ENCODE measurements at places on chromosomes 16 and 17. TPM values are rescaled to one million over a fixed set of nuclear protein-coding genes. Genes with fewer than 3 reads are reported as not detected.
A peak's percentile ranks its signal among the peaks of the same experiment; 100 is the strongest.

MYL11 gene
- 0.80 TPM for total RNA-seq

DCXR gene
- total RNA-seq = 114 TPM

MEIOB gene
- total RNA-seq = 1.4 TPM

KRTAP17-1 gene
- total RNA-seq = not detected

MPV17L gene
- 5.4 TPM for total RNA-seq

PRAC2 gene
- 8.0 TPM for total RNA-seq

CTDNEP1 gene
- total RNA-seq = 126 TPM

KRT32 gene
- total RNA-seq = not detected

MFSD11 gene
- 24.1 TPM for total RNA-seq

- H3K4me1 ChIP-seq = no peaks in the 10 kb centered on the region
- H3K36me3 ChIP-seq = peaks cover 46% of the 10 kb centered on the region
- DNase-seq = no peak
Measured at GRCh38 chr16:84096447-84097005, 20.2 kb downstream of the MBTPS1 start.

GRCh38 chr17:10041916-10042588, 137.0 kb upstream of the RCVRN start:
- H3K4me1 ChIP-seq = peaks cover 3% of the 10 kb centered on the region
- no peak overlapping the region for H3K4me3 ChIP-seq
- no peaks in the 10 kb centered on the region for H3K27me3 ChIP-seq
- no peak overlapping the region for H3K27ac ChIP-seq
- H3K36me3 ChIP-seq = no peaks in the 10 kb centered on the region
- DNase-seq = no peak

DNA sequence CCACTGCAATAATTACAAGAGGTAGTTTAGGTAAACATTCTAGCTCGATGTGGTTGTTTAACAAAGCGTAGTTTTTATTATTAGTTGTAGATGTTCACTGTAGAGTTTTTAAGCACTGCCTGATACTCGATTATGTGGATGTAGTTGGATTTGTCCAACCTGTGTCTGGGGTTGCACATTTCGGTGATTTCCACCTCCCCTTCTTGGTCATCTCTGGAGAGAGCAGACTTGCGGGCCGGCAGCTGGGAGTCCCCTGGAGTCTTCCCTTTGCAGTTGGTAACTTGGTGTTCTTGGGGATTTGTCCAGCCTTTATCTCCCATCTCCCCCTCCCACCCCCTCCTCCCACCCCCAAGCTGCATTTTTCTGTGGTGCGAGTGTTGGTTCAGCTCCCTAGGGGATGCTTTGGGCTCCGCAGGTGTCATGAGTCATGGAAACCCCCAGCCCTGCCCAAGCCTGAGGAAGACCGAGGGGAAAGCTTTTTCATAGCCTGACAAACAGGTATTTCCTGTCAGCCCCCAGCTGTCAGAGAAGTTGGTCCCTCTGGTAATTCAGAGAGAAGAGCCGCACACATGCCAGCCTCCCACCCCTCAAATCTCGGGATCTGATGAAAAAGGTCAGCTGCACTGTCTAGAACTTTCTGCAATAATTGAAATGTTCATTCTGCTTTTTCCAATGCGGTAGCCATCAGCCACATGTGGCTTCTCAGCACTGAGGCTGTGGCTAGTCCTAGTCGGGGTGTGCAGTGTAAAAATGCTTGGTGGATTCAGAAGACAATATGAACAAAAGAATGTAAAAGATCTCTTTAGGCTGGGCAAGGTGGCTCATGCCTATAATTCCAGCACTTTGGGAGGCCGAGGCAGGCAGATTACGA, 50.3 kb downstream of the KSR1 start:
- DNase-seq = peak; percentile 52
- no peaks in the 10 kb centered on the region for H3K27me3 ChIP-seq
- peak overlapping the region; percentile 5 for H3K4me3 ChIP-seq
- peak overlapping the region; percentile 98 for H3K27ac ChIP-seq
- H3K4me1 ChIP-seq = peaks cover 60% of the 10 kb centered on the region

DNA sequence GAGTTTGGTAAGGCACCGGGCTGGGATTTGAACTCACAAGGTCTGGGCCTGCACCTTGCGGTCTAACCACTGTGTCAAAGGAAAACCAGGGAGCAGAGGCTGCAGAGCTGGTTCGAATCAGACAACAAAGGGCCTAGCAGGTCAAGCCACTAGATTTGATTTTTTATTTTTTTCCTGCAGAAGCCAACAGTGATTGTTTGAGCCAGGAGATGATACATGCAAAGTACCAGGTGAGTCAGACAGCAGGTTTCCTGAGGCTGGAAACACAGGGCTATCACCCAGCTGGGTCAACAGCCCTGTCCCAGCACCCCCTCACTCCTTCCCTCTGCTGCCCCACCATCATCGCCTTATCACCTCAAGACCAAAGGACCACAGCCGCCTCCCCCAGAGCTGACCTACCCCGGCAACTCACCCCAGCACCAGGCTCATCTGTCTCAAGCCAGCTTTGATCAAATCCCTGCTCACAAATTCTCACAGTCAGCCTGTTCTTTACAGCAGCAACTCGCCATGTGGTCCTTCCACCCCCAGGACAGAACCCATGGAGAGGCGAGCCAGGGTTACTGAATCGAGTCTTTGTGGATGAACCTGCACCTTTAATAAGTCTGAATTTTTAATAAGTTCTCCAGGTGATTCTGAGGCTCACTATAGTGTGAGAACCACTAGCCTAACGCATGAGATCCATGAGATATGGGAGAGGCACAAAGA, 13.0 kb upstream of the KRT19 start:
- H3K4me1 ChIP-seq = peaks cover 45% of the 10 kb centered on the region
- H3K4me3 ChIP-seq = no peak overlapping the region
- H3K36me3 ChIP-seq = no peaks in the 10 kb centered on the region
- DNase-seq = no peak
- H3K27me3 ChIP-seq = no peaks in the 10 kb centered on the region

GRCh38 chr16:85377388-85378144, 235.6 kb upstream of the GSE1 start:
- DNase-seq = no peak
- peaks cover 7% of the 10 kb centered on the region for H3K4me1 ChIP-seq
- H3K36me3 ChIP-seq = no peaks in the 10 kb centered on the region
- no peaks in the 10 kb centered on the region for H3K27me3 ChIP-seq

GRCh38 chr17:62180772-62181171, 115.7 kb upstream of the MED13 start:
- no peaks in the 10 kb centered on the region for H3K4me1 ChIP-seq
- H3K27me3 ChIP-seq = no peaks in the 10 kb centered on the region
- H3K36me3 ChIP-seq = peaks cover 4% of the 10 kb centered on the region
- DNase-seq = no peak

DNA sequence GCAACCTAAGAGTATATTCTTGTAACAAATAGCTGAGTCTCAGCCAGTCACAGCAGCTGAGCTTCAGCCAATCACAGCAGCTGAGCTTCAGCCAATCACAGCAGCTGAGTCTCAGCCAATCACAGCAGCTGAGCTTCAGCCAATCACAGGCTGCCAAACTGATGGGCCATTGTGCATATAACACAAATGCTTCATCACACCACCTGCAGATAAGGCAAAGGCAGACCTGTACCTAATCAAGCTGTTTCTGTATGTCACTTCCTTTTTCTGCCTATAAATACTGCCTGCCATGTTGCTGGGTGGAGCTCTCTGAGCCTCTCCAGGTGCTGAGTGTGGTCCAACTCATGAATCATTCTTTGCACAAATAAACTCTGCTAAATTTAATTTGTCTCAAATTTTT, 19.9 kb downstream of the MYH13 start:
- H3K36me3 ChIP-seq = no peaks in the 10 kb centered on the region
- no peaks in the 10 kb centered on the region for H3K27me3 ChIP-seq
- no peak for DNase-seq
- no peak overlapping the region for H3K4me3 ChIP-seq
- 0 out of 2 replicates have a peak, but pooled peaks cover under 1% of the 10 kb centered on the region for H3K4me1 ChIP-seq

- H3K4me3 ChIP-seq = no peak overlapping the region
- no peak overlapping the region for H3K27ac ChIP-seq
- peak; percentile 4 for DNase-seq
- H3K36me3 ChIP-seq = peaks cover 40% of the 10 kb centered on the region
- no peaks in the 10 kb centered on the region for H3K27me3 ChIP-seq
Measured at GRCh38 chr17:77496831-77497577, 356.2 kb downstream of the SEC14L1 start.

GRCh38 chr17:10032118-10032852, 127.2 kb upstream of the RCVRN start:
- DNase-seq = no peak
- H3K4me1 ChIP-seq = peaks cover 18% of the 10 kb centered on the region
- H3K36me3 ChIP-seq = no peaks in the 10 kb centered on the region
- no peak overlapping the region for H3K27ac ChIP-seq
- H3K4me3 ChIP-seq = no peak overlapping the region

DNA sequence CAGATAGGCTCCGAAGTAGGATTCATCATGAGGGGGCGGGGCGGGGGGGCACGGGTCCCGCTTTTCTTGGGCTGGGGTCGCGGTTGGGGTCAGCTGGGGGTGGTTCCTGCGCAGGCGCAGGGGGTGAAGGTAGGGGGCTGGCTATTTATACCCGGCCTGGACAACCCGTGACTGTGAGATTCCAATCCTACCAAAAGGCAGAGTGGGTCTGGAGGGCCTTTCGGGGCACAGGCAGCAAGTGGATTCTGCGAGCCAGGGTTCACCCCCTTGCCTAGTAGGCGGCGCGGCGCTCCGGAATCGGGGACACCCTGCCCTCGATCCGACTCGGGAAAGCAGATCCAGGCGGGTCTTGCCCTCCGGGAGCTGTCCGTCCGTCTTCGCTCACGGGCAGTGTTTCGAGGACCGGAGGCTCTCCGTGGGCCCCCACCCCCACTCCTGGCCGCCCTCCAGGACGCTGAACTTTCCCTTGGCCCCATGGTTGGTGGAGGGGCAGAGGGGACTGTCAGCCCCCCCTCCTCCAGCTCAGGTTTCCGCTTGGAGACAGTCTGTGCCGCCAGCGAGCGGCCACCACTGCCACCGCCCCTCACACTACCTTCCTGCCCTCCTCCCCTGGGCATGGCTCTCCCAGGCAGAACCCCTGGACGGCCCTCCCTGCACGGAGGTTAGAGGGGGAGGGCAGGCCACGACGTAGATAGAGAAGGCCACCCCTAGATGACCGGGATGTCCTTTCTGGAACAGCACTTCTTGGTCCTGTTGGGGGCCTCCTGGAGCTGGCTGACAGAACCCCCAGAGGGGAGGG, 634 bp downstream of the SLC2A4 start:
- peaks cover 21% of the 10 kb centered on the region for H3K27me3 ChIP-seq
- no peak overlapping the region for H3K27ac ChIP-seq
- H3K4me1 ChIP-seq = peaks cover 20% of the 10 kb centered on the region
- peak overlapping the region; percentile 82 for H3K4me3 ChIP-seq

DNA sequence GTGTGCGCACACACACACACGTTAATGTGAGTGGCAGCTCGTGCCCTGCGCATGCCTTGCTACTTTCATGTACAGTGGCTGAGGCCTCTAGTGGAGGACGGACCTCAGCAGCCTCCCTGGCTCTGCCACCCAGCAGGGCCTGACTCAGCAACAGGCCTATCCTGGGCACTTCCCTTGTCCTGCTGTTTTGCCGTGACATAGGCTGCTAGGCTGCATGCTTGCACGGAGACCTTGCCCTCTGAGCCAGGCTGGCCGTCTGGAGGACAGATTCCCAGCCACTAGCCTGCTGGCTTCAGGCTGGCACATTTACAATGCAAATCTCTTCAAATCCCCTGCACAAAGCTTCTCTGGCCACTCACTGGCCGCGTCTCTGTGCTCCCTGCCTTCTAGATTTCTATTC, 9.5 kb downstream of the RNF213 start:
- no peaks in the 10 kb centered on the region for H3K27me3 ChIP-seq
- H3K4me3 ChIP-seq = peak overlapping the region; percentile 38
- H3K36me3 ChIP-seq = peaks cover 30% of the 10 kb centered on the region
- peaks cover 10% of the 10 kb centered on the region for H3K4me1 ChIP-seq
- no peak overlapping the region for H3K27ac ChIP-seq

Data from WTC11 (cell line).